ENCODE measurements at places on chromosomes 13 and 19.

DNA sequence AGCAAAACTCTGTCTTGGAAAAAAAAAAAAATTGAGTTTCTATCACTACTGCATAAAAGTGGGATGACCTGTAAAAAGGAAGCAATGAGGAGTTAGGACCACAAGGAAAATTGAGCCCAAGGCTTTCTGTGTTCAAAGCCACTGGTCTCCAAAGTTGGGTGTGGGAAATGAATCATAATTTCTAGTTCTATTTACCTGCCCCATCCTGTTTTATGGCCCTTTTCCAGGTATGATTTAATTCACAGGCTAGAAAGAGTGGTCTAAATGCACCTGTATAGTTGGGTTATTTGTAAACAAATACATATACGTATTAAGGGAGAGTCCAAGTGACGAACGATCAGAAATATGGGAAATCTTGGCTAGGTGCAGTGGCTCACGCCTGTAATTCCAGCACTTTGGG is 5.9 kb upstream of the DCAF15 start:
- DNase-seq = no peak

GRCh38 chr19:45641274-45642105 is 2.3 kb upstream of the EML2 start:
- peak; percentile 80 for DNase-seq

GRCh38 chr13:40676007-40676406 is 9.6 kb upstream of the FOXO1 start:
- DNase-seq = no peak

GRCh38 chr19:30621326-30621920 is 249.2 kb downstream of the ZNF536 start:
- DNase-seq = no peak

- DNase-seq = no peak
These were observed 486.8 kb downstream of the DACH1 start for GRCh38 chr13:71380191-71380590.

DNA sequence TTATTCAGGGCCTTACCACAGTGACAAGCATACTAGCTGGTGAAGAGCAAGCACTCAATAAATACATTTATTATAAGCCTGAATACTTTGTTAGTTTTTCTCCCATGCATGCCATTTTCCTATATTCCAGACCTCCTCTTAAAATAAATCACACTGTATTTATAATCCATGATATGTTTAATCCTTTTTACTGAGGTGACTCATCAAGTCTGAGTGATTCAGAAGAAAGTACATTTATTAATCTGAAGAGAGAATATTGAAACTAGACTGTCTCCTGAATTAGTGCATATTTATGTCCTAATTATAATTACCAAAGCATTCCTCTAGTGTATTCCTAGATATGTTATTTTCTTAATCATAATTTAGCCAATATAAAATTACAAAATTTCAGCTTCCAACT is 323.3 kb downstream of the NALCN start:
- DNase-seq = no peak

- no peak for DNase-seq
These were observed 20.1 kb upstream of the MYO16 start for GRCh38 chr13:108609353-108609752.

DNA sequence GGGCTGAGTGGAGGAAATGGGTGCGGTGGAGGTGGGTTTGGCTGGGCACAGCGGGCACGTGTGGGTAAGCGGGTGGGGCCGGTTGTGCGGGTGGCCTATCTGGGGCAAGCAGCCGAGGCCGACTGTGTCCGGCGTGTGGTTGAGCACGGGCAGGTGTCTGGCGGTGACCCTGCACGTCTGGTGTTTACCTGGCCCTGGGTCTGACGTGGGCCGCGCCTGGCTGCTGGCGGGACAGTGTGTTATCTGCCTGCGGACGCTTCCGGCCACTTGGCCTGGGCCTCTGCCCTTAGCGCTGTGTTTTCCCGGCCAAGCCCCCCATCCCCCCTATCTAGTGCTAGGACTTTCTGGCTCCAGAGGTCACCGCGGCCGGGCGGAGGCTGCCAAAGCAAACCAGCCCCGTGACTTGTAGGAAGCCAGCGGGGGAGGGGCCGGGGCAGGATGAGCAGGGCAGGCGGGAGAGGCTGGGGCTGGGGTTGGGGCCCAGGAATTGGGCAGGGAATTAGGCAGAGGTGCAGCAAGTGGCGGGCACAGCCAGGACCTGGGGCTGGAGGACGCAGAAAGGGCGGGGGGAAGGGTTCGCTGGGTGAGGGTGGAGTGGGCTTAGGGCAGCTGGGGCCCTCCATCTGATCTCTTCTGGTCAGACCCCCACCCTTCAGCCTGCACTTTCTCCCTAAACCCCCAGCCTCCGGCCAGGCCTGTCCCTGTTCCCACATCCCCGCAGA is 534 bp upstream of the HPN start:
- no peak for DNase-seq

- DNase-seq = no peak
These were observed 4.1 kb downstream of the ZIC5 start for GRCh38 chr13:99967498-99967868.

- no peak for DNase-seq
These were observed 52.4 kb downstream of the ZNF676 start for GRCh38 chr19:22144394-22144793.

DNA sequence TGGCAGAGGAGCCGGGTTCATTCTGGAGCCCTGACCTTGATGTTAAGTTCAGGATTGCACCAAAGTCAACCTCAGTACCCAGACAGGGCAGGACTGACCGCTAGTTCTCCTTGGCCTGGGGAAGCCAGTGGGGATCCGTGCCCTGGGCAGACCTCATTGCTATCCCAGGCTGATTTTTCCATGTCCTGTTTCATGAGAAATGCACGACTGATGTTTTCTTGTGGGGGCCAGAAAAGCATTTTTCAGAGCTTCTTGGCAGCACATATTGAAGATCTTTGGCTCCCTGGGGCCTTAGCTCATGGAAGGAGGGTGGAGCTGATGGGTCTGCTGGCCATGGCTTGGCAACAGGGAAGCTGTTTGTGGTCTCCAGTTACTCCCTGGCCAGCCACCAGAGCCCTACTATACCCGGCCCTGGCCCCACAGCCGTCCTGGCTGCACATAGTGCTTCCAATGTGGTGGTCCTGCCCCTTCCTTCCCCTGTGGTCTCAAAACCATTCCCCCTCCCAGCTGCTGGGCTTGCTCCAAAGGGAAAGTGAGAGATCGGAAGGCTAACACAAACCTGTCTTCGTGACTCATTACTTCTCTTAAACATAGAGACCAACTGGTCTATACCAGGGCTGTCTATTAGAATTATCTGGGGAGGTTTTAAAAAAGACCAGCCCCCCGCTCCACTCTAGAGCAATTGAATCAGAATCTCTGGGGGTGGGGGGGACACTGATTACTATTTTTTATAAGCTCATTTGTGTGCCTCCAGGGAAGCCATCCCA is 11.2 kb downstream of the IL17D start:
- no peak for DNase-seq

DNA sequence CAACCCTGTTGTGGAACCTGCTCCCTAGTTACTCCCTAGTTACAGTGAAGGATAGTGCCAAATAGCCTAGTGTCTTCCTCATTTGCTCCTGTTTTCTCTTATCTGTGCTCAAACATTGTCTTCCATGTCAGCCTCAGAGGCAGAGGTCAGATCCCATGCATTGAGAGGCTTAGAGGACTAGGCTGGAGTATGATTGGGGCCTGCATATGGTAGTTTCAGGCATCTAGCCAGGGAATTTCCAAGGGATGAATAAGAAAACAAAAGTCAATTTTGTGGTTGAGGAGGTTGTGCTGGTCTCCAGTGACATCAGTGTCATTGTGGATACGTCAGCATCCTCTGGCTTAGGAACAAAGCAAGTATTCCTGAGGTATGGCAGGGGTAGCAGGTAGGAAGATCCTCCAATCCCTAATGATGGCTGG is 9.4 kb downstream of the ZNF546 start:
- no peak for DNase-seq

GRCh38 chr13:33494596-33495204 is 209.1 kb upstream of the STARD13 start:
- no peak for DNase-seq

DNA sequence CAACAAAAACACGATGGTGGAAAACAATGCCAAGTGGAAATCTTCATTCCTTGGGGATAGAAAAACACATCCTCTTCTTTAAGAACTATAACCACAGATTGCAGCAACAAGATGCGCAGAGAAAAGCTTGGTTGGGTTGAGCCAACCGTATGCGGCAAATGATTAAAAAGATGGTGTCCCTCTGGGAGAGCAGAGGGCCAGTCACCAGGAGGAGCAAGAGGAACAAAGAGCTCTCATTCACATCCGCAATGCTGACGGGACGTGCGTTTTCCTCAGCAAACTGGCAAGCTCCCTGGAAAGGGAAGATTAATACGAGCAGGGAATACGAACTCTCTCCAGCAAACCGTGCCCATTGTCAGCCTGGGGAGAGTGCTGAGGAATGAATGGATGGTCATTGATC is 141.6 kb downstream of the KATNAL1 start:
- DNase-seq = no peak

GRCh38 chr19:35328851-35329285 is at the start of gene CD22:
Gene CD22 (plus strand): TSS chr19:35329187. CDS start chr19:35332041, 2,854 bp downstream.
- no peak for DNase-seq

DNA sequence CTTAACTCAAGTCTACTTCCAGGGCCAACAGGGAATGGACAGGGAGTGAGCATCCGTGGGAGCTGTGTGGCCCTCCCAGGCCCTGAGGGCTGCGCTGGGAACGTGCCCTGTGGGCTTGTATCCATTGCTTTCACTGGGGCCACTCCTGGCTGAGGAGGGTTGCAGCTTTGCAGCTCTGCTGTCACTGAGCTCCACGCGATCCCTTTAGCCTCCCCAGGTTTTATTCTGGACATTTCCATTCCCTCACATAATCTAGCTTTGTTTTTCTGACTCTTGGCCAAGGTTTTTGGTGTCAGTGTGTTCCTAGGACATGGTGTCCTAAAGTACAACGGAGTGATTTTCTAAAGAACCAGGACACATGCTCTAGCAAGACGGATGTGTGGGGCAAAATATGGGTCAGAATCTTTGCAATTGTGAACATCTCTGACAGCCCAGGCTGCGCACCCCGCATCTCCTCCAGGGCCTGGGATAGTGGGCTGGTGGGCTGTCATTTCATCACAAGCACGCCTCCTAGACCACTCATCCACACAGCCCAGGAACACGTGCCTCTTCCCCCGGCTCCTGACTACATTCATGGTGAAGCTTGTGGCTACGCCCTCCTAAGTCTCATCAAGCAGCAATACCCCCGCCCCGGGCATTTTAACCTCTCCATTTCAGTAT is 28.0 kb downstream of the GGACT start:
- no peak for DNase-seq

DNA sequence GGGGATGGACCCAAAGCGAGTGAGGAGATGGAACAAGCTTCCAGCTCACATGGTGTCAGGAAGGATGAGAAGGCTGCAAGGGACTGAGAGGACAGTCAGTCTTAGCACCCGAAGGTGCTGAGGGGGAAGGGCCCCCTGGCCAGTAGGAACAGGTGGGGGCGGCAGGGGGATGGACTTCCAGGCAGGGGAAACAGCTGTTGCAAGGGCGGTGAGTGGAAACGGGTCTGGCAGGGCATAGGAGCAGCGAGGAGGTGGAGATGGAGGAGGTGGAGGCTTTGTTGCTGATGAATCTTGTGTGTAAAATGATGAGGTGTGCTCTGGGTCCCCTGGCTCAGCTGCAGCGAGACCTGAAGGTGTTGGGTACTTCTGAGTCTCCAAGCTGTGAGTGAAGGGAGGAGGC is 1.2 kb downstream of the MAP1S start:
- no peak for DNase-seq

DNA sequence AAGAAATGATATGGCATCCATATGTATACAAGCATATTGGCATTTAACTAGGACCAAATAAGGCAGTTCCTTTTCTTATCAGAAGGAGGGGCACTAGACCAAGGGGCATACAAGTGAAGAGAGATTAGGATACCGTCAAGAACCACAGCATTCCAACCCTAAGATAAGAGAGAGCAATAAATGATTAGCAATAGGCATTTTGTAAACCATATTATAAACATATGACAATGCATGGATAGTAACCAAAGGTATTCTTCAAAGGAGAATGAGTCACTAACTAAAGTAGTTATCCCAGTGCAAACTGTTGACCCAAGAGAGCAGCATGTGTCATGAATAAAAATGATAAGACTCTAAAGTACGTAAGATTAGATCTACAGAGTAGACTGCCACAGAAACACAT is 500.9 kb upstream of the HTR2A start:
- no peak for DNase-seq

- no peak for DNase-seq
These were observed 7.9 kb downstream of the FOSB start for GRCh38 chr19:45475537-45476291.

DNA sequence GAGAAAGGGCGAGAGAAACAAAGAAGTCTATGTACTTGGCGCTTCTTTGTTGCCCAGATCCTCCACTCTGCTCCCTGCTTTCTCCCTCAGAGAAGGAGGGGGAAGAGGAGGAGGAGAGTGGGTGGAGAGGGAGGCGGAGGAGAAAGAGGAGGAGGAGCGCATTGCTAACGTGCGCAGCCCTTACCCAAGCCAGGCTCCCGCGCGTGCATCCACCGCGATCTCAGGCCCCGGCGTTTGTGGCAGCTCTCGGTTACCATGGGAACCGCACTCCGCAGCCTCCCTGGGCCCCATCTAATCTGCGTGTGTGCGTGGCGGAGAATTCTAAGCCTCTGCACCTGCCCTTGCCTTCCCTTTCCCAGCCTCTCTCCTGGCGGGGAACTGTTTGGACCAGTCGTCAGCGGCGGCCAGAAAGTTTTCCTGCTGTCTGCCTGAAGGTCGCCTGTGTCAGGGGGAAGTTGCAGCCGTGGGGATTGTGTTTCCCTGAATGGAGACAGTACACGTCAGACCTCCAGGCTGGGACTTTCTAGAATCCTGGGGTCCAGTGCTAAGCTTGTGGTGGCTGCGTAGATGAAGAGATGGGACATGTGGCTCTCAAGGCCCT is at the start of gene ERICH6B:
Gene ERICH6B (minus strand): TSS at position 239 of the 601 bp plus-strand sequence. CDS start 18,734 bp downstream, outside the sequence.
- no peak for DNase-seq

DNA sequence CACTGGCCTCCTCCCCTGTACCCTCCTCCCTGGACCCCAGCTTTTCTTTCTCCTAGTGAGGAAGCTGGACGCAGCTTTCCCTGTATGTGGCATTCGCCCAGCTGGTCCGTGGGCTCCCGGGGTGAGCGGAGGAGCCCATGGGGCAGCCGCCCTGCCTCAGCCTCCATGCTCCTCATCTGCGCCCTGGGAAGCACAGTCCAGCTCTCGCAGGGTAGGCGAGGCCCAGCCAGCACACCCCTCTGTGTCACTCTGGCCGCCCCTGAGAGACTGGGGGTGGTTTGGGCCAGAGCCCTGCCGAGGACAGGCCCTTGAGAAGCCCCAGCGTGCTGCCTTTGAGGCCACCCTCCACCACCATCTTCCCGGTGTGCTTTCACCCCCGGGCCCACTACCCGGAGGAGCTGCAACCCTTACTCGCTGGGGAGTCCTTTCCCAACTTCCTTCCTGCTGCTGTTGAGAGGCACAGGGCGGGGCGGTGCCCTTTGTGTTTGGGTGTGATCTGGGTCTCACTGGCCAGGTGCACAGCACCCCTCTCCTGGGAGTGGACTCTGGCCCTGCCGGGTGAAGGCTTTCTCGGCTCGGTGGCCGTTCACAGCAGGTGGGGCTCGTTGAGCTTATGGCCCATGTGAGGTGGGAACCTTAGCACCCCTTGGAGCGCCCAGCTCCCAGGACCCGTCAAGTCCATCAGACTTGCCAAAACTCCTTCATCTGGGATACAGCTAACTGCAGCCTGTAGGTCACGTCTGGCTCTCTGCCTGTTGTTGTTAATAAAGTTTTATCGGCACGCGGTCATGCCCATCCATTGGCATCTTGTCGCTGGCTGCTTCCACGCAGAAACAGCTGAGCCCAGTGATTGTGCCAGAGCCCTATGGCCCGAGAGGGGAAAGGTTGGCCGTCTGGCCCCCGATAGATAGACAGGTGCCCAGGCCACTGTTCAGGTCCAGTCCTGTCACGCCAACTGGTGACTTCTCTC is 3.2 kb downstream of the NCLN start:
- no peak for DNase-seq

- DNase-seq = no peak
These were observed 12.1 kb downstream of the ZBTB7A start for GRCh38 chr19:4054441-4055208.

All from activated CD4-positive, alpha-beta T cell treated with anti-CD3 and anti-CD28 coated beads, Interleukin-2, amount 50 U/mL, for 24 hours (primary cell).